ENCODE measurements at places on chromosomes 13 and 19.

DNA sequence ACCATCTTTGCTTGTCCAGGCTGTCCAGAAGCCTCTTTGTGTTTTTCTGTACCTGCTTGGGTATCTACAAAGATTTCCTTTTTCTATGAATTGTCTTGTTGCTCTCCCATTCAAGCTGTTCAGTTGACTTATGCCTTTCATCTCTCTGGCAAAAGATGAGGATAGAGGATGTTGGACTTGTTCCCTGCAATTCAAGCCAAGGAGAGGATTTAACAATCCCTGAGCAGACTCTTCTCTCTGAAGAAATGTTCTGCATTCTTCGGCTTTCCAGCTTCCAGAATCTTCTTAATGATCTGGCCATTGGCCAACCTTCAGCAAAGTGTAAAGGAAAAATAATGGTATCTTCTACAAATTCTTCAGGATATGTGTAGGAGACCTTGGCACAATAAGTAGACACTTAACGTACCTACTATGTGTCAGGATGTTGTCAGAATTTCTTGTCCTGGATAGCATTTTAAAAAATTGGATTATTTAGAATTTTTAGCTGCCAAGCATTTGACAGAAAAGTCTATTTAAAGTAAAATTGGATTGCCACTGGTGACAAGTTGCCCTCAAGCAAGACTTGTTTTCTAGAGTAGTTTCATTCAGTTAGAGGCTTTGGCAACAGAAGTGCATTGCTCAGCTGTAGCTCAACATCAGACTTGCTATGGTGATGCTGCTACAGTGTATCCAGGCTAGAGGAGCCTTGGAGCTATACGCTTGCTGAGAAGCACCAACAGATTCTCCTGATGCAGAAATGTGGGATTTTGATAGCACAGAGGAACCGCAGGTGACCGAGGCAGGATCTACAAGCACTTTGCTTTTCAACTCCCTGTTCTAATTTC lies 455.7 kb downstream of the SUCLA2 start:
- DNase-seq, result no peak

DNA sequence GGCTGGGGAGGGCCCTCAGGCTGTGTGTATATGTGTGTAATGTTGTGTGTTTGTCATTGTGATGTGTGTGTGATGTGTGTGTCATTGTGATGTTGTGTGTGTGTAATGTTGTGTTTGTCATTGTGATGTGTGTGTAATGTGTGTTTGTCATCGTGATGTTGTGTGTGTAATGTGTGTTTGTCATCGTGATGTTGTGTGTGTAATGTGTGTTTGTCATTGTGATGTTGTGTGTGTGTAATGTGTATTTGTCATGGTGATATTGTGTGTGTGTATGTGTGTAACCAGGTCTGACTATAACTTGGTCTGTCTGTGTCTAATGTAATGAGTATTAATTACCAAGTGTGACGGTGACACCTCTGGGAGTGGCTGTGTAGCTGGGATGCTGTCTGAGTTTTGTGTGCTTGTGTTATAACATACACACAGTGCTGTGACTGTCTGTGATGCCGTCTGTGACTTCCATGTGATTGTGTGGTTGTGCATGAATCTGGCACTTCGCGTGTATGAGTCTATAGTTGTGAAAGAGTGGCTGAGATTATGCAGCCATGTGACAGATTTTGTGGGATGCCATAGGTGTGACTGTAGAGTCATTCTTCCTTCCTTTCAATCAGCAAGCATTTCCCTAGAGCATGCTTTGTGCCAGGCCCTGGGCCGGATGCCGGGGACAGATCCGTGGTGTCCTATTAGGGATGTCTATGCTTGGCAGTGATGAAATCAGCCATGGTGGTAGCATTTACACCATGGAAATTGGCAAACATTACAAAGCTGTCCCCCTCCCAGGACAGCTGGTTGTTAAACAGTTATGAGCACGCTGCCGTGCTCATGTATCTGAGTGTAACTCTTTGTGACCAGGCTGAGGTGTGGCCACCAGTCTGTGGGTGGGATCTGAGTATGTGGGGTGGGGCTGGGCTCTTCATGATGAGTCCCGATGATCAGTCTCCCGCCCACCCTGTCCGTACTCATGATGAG lies 6.4 kb downstream of the TNFSF14 start:
- peak; percentile 23 for DNase-seq

- no peak for DNase-seq
Measured at GRCh38 chr13:110497003-110497402, 64.5 kb downstream of the RAB20 start.

DNA sequence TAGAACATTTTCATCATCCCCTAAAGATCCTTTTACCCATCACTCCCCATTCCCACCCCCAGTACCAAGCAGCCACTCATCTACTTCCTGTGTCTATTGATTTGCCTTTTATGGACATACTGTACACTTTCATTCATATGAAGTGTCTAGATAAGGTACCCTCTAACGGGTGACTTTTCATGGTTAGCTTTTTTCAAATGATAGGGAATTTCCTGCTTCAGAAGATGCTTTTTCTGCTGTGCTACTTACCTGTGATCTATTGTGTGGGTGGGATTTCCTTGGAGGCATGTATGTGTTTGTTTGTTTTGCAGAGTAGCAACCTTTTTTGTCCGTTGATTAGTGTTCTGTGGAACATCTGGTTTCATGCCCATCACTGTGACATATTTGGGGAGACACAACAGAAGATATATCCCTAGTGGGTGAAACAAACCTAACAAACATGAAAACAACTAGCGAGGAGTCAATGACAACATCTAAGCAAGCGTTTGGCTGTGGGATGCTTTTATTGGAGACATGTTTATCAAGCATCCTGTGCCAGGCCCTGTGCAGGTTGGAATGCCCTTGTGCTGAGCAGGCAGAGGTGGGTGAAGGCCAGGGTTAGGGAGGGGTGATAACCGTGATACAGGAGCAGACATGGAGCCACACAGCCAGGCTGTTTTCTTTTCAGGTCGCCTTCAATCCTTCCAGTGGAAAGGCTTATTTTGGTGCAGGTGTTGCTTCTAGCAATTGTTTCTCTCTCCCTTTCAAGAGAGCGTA lies 17.6 kb downstream of the SPINT2 start:
- DNase-seq, result no peak

- DNase-seq, result no peak
Measured at GRCh38 chr19:45279587-45280192, 28.6 kb downstream of the MARK4 start.

GRCh38 chr13:113668491-113668971 lies 1.5 kb downstream of the GRK1 start:
- DNase-seq, result no peak

GRCh38 chr13:108943842-108944241 lies 314.4 kb downstream of the MYO16 start:
- no peak for DNase-seq

GRCh38 chr19:33845498-33845897 lies 48.8 kb downstream of the KCTD15 start:
- DNase-seq, result no peak

DNA sequence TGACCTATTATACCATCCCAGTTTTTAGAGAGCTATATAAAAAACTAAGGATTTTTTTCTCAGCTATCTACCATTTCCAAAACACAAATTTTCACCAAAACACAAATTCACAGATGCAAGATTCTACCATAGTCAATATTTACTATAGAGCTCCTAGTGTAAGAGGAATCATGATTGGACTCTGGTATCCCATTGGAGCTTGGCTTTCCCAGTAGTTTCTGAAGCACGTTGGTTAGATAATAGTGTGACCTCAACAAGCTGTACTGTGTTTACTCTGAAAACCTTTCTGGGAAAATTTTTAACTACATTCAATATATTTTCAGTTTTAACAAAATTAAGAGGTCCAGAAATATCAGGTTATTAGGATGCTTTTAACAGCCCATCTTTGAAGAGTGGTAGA lies 660.6 kb upstream of the SLC10A2 start:
- no peak for DNase-seq

DNA sequence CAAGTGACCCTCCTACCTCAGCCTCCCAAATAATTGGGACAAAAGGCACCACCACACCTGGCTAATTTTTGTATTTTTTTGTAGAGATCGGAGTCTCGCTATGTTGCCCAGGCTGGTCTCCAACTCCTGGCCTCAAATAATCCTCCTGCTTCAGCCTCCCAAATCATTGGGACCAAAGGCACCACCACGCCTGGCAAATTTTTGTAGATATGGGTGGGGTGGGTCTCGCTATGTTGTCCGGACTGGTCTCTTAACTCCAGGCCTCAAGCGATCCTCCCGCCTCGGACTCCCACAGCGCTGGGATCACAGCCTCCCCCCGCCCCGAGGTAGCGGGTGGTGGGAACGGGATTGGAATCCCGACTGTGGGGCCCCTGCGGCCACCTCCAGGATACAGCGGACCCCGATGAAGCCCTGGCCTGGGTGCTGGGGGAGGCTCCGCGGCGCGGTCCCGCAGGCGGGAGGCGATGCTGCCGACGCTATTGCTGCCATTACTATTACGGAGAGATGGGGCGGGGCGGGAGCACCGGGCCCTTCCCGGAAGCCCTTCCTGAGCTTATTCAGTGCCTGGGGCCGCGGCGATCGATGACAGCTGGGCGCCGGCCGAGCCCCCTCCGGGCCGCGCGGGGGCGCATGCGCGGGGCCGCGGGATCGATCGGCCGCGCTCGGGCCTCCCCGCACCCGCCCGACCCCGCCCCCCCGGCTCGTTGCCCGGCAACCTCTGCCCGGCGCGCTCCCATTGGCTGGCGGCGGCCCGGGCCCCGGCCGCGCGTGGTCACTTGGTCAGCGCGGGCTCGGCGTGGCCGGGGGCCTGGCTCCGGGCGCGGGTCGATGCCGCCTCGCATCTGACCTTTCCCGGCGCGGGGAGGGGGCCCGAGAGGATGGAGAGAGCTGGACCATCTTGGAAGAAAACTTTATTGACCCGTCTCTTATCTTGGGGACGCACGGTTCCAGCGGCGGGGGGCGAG lies 27.9 kb upstream of the ONECUT3 start:
- peak; percentile 23 for DNase-seq

DNA sequence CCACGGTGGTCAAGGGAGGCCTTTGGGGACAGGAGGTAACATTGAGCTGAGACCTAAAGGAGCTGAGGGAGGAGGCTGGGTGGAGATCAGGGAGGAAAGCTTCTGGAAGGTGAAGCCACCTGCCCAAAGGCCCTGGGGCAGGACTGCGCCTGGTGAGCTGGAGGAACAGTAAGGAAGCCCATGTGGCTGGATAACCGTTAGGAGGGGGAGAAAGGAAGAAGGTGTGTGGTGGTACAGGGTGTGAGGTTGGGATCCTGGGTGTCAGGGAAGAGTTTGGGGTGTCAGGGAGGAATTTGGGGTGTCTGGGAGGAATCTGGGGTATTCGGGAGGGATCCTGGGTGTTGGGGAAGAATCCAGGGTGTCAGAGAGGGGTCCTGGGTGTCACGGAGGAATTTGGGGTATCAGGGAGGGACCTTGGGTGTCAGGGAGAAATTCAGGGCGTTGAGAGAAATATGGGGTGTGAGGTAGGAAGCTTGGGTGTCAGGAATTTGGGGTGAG lies 695 bp downstream of the TICAM1 start:
- DNase-seq, result no peak

Measured in kidney capillary endothelial cell (primary cell).